CD8-positive, alpha-beta memory T cell (primary cell): ENCODE measurements at places on chromosomes 5 and 9.

- DNase-seq: no peak
Observed at GRCh38 chr9:70902171-70902570, 219.2 kb downstream of the TRPM3 start.

GRCh38 chr5:14668181-14668591 is 3.7 kb downstream of the OTULIN start:
- peak; percentile 56 for DNase-seq

GRCh38 chr5:143707806-143708205 is 104.2 kb upstream of the HMHB1 start:
- DNase-seq: no peak

DNA sequence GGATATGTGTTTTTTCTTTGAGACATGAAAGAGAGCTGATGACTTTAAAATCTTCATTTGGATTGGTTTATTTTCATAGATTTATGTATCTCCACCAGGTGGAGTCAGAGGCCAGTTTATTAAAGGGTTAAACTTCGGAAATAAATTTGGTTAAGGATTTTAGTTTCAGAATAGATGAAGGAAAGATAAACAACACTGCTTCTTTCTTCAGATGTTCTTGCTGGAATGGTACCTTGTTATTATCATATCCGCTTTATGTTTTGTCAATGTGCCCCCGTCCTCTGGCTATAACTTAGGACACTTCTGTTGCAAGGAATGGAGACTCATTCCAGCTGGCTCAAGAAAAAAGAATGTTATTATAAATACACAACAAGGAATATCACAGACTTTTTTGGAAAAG is 81.2 kb downstream of the ALDH1A1 start:
- no peak for DNase-seq

DNA sequence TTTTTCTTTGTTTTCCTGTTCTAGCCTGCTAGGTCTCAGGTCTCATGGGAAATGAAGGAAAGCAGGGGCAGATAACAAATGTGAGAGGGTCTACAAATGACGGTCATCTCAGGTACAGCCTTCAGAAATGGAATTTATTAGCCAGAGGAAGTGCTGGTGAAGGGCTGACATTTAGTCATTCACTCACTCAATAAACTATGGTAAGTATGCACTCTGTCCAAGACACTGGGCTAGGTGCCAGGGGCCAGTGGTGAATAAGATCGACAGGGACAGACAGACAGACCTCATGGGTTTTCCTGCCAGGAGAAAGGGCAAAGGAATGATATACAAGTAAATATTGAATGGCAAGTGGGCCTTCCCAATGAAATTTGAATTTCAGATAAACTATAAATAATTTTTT is 6.3 kb downstream of the PDE6A start:
- no peak for DNase-seq

DNA sequence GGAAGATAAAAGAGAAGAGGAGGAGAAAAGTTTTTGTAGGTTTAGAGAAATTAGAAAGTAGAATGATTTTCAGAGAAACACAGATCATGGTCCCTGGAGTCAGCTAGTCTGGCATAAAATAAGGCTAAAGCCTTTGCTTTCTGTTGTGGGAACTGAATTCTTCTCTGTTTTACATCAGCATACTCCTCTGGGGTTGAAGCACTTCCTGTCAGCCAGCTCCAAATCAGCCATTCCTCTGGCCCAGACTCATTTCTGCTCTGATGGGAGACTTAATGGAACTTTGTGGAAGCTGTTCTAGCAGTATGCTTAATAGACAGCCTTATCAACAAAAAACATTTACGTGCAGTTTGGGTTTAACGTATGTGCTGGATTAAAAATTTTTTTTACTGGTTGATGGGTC is 143.2 kb downstream of the HMHB1 start:
- no peak for DNase-seq

DNA sequence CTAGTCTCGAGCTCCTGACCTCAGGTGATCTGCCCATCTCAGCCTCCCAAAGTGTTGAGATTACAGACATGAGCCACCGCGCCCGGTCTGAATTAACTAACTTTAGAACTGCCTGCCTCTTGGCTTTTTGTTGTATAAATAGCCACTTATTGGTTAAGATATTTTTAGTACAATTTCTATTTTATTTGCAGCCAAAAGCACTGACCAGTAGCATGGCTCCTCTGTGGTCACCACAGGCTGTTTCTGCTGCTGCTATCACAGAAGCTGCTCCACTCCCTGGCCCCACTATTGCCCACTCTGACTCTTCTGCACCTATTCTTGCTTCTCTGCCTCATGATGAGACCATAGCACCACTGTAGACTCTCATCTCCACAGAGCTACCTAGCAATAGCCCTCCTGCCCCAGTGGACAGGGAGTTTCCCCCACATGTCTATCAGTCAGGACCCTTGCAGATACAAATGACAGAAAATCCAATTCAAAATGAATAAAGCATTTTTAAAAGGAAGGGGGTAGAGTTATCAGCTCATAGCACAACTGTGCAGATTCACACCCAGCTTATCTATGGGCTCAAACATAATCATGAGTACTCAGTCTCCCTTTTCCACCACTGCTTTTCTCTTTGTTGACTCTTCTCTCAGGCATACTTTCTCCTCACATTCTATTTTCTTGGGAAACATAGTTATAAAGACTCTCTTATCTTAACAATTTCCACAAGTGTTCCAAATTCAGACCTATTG is 151.8 kb upstream of the EPB41L4A start:
- no peak for DNase-seq

- no peak for DNase-seq
Observed at GRCh38 chr5:73380041-73380440, 68.5 kb downstream of the FOXD1 start.

DNA sequence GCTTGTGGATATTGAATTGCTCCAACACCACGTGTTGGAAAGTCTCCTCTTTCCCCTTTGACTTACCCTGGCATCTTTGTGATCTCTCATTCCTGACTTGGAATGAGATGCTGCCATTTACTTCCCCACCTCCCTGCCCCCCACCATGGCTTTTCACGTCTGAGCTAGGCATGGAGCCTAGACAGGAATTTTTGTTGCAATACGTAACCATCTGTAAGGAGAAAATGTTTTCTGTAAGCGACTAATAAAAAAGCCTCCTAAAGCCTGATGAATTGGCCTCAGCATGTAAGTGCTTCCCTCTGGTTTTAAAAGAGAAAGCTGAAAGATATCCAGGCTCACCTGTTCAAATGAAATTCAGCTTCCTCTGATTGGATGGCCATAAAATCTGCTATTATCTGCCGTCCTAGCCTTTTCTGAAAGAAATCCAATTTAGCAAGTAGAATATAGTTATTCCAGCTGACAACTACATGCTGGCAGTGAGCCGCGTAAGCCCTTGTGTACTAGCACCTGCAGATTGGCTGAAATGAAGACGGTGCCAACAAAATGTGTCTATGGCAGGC is 200.1 kb downstream of the NSG2 start:
- no peak for DNase-seq

- no peak for DNase-seq
Observed at GRCh38 chr5:54234304-54234933, 76.0 kb downstream of the ARL15 start.

DNA sequence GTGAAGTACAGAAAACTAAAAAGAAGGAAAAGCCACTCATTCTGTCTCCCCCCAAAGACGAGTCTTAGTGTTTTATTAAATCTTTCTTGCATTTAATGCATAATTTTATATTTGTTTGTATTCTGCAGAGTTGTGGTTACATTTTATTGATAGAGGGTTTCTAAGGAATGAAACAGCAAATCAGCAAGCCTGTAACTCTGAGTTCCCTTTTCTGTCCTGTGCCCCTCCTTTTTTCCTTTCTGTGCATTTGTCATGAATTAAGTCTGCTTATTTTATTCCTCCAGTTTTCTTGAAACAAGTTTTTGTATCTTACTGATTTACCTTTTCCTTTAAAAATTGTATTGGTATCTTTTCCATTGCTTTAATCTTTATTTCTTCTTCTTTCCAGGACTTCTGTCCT is 132.8 kb downstream of the MUSK start:
- DNase-seq: no peak

DNA sequence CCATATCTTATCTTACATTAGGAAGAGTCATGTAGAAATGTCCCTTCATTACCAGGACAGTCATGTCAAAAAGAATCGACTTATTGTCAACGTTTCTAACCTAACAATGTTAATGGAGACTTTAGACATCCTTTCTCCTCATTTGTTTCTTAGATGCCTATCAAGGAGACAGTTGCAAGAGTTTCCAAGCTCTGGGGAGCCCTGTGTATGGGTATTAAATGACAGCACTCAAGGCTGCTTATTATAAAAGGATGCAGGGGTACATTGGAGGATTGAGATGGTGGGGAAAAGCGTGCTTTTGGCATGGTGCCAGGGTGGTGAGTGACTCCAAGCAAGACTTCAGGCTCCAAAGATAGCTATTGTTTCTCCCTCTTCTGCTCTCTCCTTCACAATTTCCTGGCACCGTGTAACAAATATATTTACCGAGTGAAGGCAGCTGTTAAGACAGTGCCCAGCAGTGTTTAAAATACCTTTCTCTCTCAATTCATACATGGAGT is 461.3 kb upstream of the CLINT1 start:
- no peak for DNase-seq

DNA sequence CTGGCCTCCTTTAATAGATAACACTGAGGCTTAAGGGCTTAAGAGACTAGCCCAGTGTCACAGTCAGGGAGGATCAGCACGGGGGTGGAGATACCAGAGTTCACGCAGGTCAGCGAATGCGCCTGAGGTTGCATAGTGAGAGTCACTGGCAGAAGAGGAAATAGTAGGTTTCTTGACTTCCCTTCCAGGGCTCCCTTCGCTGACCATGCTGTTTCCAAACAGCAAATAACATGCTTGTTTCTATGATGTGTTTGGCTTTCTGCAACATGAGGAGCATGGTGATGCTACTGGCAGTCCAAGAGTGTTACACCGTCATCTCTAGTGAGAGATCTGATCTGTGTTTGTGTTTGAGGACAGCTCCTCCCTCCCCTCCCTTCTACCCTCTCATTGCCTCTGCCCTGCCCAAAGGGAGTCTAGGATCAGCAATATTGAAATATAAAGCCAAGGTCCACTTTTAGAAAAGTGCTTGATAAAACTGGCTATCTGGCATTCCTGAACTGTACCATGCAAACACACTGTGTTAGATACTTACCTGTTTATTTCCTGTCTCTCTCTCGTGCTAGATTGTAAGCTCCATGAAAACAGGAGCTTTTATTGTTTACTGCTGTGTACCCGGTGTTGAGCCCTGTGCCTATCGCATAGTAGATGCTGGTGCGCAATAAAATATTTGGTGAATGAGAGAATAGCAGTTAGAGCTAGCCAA is 12.3 kb downstream of the TLE4 start:
- DNase-seq: peak; percentile 23

DNA sequence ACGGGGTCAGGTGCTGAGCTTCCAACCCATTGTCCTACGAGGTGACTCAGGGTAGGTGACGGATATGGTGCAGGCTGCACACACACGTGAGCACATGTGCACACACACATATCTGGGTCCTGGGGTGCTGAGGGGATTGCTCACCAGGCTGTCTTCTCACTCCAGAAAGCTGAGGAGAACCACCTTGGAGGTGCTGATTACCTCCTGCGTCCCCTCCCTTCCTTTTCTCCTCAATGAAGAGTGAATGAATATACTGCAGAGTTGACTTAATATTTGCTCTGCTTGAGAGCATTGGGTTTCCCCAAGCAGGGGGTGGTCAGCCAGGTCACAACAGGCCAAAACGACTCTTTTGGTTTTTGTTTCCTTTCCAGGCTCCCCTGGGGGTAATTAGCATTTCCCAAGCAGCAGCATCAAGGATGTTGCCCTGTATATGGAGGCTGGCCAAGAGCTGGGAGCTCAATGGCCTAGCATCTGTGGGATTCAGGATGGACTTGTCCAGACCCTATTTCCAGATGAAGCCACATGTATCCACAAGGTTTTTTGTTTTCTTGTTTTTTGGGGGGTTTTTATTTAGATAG is 49.7 kb downstream of the PDZD2 start:
- DNase-seq: no peak

- no peak for DNase-seq
Observed at GRCh38 chr5:146772881-146773466, 105.6 kb downstream of the PPP2R2B start.

- DNase-seq: no peak
Observed at GRCh38 chr9:115192835-115193525, 75.0 kb upstream of the TNC start.

GRCh38 chr5:5881294-5881693 is 458.8 kb downstream of the ICE1 start:
- DNase-seq: no peak

- DNase-seq: no peak
Observed at GRCh38 chr9:126160067-126160853, 166.4 kb upstream of the MVB12B start.

GRCh38 chr9:92616655-92617111 is 53.2 kb downstream of the IPPK start:
- DNase-seq: no peak

DNA sequence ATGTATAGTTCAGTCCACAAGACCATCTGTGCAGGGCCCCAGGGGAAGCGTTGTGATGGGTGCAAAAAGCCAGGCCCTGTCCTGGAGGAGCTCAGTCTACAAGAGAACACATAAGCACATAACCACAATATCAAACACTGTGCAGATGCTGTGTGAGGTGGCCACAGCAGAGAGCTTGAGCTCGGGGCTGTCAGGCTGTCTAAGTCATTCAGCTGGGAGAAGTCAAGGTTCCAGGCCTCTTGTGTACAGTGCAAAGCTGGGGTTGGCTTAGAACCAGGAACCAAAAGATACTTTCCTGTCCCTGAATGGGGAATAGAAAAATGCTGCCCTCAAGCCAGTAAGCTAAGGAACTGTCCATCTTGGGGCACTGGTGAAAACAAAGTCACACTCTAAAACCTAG is 75.0 kb downstream of the PRDM6 start:
- DNase-seq: no peak

- DNase-seq: no peak
Observed at GRCh38 chr5:40017135-40017534, 592.4 kb upstream of the DAB2 start.

DNA sequence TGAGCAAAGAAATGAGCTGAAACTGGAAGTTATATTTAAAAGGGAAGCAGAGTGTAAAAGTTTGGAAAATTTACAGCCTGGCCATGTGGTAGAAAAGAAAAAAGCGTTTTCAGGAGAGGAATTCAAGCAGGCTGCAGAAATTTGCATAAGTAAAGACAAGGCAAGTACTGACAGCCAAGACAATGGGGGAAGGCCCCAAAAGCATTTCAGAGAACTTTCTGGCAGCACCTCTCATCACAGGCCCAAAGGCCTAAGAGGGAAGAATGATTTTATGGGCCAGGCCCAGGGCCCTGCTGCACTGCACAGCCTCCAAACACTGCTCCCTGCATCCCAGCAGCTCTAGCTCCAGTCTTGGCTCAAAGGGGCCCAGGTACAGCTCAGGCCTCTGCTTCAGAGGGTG is 169.7 kb downstream of the GLIS3 start:
- no peak for DNase-seq

GRCh38 chr5:67106626-67107342 is 89.8 kb downstream of the CD180 start:
- no peak for DNase-seq

- DNase-seq: no peak
Observed at GRCh38 chr5:142578161-142578830, 107.6 kb downstream of the FGF1 start.

DNA sequence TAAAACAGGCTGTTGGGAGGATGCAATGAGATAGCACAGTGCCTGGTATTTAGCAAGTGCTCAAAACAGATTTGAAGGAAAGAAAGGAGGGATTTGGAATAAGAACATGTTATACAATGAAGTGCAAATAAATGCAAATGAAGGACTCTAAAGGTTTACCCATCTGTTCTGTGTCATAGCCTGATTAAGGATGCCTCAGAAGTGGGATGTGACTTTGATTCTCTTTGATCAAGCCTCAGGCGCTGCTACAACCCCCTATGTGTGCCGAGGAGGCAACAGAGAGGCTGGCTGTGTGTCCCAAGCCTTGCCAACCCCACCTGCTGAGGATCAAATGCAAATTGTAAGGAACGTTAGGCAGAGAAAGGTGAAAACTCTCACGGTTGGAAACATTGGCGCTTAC is 27.2 kb downstream of the GGTA1 start:
- no peak for DNase-seq
